ENCODE measurements at places on chromosomes 6 and 20.

GRCh38 chr20:16520154-16520553 lies 53.1 kb downstream of the KIF16B start:
- DNase-seq, result no peak

- DNase-seq, result no peak
Observed at GRCh38 chr20:37870294-37870693, 32.6 kb upstream of the VSTM2L start.

DNA sequence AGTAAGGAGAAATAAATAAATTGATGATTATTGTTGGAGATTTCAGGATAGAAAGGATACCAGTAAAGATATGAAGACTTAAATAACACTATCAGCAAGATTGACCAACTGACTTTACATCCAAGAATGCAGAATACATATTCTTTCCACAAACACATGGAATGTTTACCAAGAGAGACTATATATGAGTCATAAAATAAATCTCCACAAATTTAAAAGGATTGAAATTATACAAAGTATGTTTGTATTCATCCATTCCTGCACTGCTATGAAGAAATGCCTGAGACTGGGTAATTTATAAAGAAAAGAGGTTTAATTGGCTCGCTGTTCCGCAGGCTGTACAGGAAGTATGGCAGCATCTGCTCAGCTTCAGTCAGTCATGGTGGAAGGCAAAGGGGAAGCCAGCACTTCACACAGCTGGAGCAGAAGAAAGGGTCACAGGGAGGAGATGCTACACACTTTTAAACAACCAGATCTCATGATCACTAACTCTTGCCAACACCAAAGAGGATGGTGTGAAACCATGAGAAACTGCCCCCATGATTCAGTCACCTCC lies 56.7 kb upstream of the TNFRSF21 start:
- DNase-seq, result no peak

GRCh38 chr6:27553123-27553904 lies 80.4 kb upstream of the ZNF184 start:
- DNase-seq, result no peak

DNA sequence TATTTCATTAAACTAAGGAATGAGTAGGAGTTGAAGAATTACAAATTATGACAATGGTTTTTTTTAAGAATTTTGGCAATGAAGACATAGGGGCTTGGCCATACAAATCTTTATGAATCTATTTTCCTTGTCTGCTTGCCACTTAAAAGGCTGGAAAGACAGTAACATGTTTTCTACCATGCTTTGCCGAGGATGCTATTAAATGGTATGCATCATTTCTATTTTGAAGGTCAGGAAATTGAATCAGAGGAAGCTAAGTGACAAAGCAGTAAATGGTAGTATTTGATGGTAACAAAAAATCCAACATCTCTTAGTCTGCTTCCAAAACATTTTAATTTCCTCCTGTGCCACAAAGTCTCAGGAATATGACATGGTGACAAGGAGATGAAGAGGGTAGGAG lies 287.2 kb downstream of the RFPL4B start:
- no peak for DNase-seq

- DNase-seq, result no peak
Observed at GRCh38 chr6:69771158-69771906, 25.5 kb downstream of the LMBRD1 start.

DNA sequence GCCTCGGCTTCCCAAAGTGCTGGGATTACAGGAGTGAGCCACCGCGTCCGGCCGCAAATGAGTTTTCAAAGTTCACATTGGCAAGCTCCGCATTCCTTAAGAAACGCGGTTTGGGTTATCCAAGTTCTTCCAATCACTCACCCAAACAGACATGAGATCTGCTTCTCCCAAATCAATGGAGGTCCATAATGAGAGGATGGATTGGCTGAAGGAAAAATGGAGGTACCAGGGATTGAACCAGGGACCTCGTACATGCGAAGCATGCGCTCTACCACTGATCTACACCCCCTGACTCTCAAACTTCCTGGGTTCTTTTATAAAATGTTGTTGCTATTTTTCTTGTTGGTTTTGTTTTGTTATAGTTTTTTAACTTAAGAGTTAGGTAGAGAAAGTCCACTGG lies 170.0 kb downstream of the GPX5 start:
- DNase-seq, result no peak

- DNase-seq, result no peak
Observed at GRCh38 chr6:41489120-41489851, 56.9 kb upstream of the FOXP4 start.

GRCh38 chr6:15114061-15114460 lies 131.8 kb upstream of the JARID2 start:
- no peak for DNase-seq

GRCh38 chr6:137820952-137821351 lies 46.1 kb upstream of the TNFAIP3 start:
- no peak for DNase-seq

GRCh38 chr6:84773133-84773430 lies 8.7 kb upstream of the TBX18 start:
- DNase-seq, result no peak

DNA sequence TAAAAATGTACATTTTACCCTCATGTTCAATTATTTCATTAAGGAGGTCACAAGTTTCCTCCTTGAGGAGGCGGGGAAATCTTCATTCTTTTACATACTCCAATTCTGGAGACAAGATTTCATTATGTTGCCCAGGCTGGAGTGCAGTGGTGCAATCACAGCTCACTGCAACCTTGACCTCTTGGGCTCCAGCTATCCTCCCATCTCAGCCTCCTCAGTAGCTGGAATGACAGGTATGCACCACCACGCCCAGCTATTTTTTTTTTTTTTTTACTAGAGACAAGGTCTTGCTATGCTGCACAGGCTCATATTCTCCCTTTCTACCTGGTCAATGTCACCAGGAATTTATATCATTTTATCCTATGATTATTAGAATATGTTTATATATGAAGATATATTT lies 85.8 kb downstream of the FUT9 start:
- no peak for DNase-seq

GRCh38 chr6:170277893-170278742 lies 12.8 kb downstream of the DLL1 start:
- no peak for DNase-seq

DNA sequence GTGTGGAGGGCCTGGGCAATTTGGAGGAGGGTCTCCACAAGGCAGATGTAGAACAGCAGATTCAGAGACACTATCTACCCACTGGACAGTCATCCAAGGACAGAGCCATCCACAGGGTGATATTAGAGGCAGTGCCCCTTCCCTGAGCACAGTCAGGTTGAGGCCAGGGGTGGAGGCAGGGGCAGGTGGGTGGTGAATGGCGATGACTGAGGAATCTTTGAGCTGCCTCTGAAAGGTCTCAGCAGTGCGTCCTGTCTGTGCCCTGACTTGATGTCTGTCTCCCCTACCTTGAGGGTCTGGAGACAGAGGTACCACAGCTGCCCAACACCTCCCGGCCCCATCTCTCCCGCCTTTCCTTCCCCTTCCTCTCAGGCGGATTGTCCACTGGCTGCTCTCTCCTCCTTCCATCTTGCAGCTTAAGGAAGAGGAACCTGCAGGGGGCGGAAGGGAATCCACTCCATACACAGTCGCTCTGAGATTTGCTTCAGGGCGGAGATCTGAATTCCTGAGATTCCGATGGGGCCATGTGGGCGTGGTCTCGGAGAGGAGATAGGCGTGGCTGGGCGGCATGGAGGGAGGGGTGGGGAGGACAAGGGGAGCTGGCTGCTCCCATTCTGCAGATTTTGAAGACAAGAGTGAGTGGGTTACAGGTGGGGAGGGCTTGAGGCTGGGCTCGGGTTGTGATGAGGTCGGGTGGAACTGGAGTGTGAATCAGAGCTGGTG lies 1.7 kb downstream of the MUCL3 start:
- no peak for DNase-seq

DNA sequence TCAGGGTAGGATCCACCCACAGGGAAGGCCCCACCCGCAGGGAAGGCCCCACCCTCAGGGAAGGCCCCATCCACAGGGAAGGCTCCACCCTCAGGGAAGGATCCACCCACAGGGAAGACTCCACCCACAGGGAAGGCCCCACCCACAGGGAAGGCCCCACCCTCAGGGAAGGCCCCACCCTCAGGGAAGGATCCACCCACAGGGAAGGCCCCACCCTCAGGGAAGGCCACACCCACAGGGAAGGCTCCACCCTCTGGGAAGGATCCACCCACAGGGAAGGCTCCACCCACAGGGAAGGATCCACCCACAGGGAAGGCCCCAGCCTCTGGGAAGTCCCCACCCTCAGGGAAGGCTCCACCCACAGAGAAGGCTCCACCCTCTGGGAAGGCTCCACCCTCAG lies 40.5 kb downstream of the KCNQ2 start:
- DNase-seq, result no peak

- no peak for DNase-seq
Observed at GRCh38 chr20:46139908-46140482, 21.9 kb downstream of the CD40 start.

GRCh38 chr20:35600993-35601973 lies 14.3 kb upstream of the SPAG4 start:
- DNase-seq, result peak; percentile 47

- DNase-seq, result no peak
Observed at GRCh38 chr6:73236144-73236750, 11.0 kb upstream of the KHDC1L start.

DNA sequence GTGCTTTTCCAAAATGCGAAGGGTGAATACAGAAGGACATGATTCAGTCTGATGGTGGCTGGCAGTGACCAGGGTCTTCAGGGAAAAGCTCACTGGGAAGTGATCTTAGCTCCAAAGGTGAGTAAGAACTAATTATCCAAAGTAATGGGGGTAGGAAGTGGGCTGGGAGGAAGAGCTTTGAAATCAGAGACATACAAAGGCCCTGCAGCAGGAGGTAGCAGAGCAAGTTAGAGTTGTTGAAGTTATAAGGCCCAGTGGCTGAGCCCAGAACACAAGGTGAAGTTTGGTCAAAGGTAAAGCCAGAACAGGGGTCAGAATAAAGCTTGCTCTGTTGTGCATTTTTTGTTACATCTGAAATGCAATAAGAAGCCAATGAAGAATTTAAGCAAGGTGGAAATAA lies 81.2 kb downstream of the PLCB1 start:
- DNase-seq, result no peak

DNA sequence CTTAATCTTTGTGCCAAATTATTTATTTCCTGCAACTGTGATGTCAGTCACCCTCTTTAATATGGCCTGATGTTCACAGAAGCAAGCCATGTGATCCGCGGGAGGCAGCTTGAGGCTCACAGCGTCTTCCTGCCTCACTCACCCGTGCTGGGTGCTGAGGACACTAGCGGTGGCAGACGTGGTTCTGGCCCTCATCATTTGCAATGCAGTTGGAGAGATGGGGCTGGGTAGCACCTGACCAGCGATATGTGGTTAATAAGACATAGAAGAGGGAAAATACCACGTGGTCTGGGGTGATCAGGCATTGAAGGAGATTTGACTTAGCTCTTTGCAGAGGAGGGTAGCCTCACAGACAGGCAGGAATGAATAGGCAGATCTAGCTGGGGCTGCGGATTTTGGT lies 264.7 kb downstream of the TMEM242 start:
- no peak for DNase-seq

- DNase-seq, result no peak
Observed at GRCh38 chr6:68427630-68428029, 207.5 kb upstream of the ADGRB3 start.

DNA sequence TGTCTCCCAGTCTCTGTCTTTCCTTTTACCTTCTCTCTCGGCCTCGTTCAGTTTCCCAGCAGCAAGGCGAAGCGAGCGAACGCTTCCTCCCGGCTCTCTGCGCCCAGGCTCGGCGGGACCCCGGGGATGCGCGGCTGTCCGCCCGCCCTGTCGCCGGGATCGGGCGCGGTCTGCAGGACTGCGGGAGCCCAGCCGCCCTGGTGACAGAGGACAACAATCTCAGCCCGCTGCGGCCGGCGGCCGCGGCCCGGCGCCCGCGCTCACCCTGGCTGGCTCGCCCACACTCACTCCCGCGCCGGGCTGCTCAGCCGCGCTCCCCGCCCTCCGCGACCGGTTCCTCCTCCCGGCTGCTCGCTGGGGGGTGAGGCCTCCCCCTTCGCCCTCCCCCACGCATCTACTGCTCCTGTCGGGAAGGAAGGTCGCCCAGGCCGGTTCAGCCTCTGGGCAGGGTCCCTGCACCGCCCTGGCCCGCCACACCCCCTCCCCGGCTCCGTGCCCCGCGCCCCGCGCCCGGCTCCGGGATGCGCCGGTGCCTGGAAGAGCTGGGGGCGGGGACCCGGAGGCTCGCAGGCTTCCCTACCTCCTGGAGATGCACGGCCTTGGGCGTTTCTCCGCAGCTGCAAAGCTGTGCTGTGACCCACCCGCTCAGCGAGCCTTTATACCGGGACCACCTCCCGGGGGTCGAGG lies 410 bp downstream of the SYNE1 start:
- no peak for DNase-seq

- no peak for DNase-seq
Observed at GRCh38 chr20:50062006-50062838, 50.7 kb downstream of the UBE2V1 start.

- DNase-seq, result no peak
Observed at GRCh38 chr6:117676577-117677218, 1.4 kb downstream of the NUS1 start.

- no peak for DNase-seq
Observed at GRCh38 chr6:3743541-3743940, 8.0 kb downstream of the PXDC1 start.

GRCh38 chr6:16450285-16450684 lies 211.9 kb downstream of the GMPR start:
- no peak for DNase-seq

GRCh38 chr6:21942897-21943296 lies 349.3 kb downstream of the SOX4 start:
- no peak for DNase-seq

DNA sequence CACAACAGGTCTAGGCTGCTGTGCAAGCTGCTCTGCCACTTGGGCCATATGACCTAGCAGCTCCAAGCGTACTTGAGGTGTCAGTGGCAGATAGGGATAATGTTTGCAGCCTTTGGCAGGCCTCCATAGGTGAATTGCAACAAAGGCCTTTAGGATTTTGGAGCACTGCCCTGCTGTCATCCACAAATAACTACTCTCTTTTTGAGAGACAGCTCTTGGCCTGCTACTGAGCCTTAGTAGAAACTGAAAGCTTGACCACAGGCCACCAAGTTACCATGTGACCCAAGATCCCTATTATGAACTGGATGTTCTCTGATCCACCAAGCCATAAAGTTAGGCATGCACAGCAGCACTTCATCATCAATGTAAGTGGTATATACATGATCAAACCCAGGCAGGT lies 29.9 kb downstream of the FBXO30 start:
- no peak for DNase-seq

GRCh38 chr6:113077794-113078193 lies 730.7 kb downstream of the RFPL4B start:
- DNase-seq, result no peak

GRCh38 chr6:127582777-127583462 lies 5.9 kb downstream of the C6orf58 start:
- no peak for DNase-seq

- DNase-seq, result no peak
Observed at GRCh38 chr20:22808628-22809027, 224.3 kb upstream of the FOXA2 start.

Data from activated CD8-positive, alpha-beta memory T cell treated with anti-CD3 and anti-CD28 coated beads for 4 hours (primary cell).